ENCODE measurements at places on chromosomes 1 and 21. TPM values are rescaled to one million over a fixed set of nuclear protein-coding genes. Genes with fewer than 3 reads are reported as not detected.

- H3K4me3 ChIP-seq, result no peak overlapping the region
- no peaks in the 10 kb centered on the region for H3K36me3 ChIP-seq
- peaks cover 2% of the 10 kb centered on the region for H3K4me1 ChIP-seq
- no peaks in the 10 kb centered on the region for H3K27me3 ChIP-seq
- no peak for DNase-seq
These were observed 25.7 kb upstream of the VPS13D start for GRCh38 chr1:12204140-12204539.

DNA sequence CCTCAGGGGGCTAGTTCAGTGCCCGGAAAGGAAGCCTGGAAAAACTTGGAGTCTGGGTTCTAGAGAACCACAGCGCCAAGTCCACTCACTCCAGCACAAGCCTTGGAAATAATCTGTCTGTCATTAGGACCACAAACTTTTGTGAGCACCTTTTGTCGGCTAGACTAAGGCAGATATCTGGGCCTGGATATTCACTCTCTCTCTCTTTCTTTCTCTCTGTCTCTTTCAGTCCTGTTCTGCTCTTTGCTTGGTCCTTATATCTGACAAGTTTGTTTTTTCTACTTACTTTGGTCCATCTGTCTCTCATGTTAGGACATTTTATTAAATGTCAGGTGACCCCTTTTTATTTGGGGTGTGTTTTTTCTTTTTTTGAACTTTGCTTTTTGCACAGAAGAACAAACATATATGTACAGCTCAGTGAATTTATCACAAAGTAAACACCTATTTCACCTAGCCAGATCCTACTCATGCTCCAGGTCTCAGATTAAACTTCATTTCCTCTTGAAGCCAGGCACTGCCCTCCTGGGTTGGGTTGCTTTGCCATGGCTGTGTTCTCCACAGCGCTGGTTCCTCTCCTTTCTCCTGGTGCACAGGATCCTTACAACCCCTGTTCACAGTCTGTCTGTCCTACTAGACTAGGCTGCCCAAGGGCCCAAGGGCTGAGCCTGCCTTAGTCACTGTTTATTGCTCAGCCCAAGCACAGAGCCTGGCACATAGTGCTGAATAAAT, 40.8 kb downstream of the TCEANC2 start:
- no peaks in the 10 kb centered on the region for H3K27me3 ChIP-seq
- H3K4me1 ChIP-seq, result peaks cover 2% of the 10 kb centered on the region
- H3K36me3 ChIP-seq, result peaks cover 14% of the 10 kb centered on the region
- no peak for DNase-seq
- no peak overlapping the region for H3K4me3 ChIP-seq
- H3K27ac ChIP-seq, result no peak overlapping the region

- H3K27ac ChIP-seq, result no peak overlapping the region
- H3K27me3 ChIP-seq, result no peaks in the 10 kb centered on the region
- peaks cover 38% of the 10 kb centered on the region for H3K4me1 ChIP-seq
- H3K4me3 ChIP-seq, result no peak overlapping the region
- H3K36me3 ChIP-seq, result no peaks in the 10 kb centered on the region
These were observed 86.8 kb upstream of the BCAR3 start for GRCh38 chr1:93768380-93768863.

- H3K27me3 ChIP-seq, result no peaks in the 10 kb centered on the region
- DNase-seq, result no peak
- H3K4me3 ChIP-seq, result peak overlapping the region; percentile 78
- H3K4me1 ChIP-seq, result peaks cover 19% of the 10 kb centered on the region
These were observed 453 bp downstream of the DRAM2 start for GRCh38 chr1:111139324-111139955.

DNA sequence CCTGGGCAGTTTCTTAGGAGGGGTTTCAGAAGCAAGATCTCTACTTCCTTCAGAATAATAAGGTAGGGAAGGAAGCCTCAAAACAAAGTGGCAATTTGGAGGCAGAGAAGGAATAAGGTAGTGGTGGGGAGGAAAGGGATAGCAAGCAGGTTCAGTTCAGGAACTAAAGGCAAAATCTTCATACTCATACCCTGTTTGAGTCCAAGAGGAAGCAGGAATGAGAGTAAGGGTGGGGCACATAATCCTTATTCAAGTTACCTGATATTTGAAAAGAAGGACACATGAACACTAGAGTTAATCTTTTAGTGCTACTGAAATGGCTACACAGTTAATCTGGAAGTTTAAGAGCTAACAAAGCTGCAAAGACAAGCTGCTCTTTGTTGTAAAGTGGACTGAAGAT, 8.4 kb upstream of the RBM8A start:
- DNase-seq, result no peak
- no peak overlapping the region for H3K4me3 ChIP-seq
- no peaks in the 10 kb centered on the region for H3K27me3 ChIP-seq
- H3K4me1 ChIP-seq, result peaks cover 4% of the 10 kb centered on the region

DNA sequence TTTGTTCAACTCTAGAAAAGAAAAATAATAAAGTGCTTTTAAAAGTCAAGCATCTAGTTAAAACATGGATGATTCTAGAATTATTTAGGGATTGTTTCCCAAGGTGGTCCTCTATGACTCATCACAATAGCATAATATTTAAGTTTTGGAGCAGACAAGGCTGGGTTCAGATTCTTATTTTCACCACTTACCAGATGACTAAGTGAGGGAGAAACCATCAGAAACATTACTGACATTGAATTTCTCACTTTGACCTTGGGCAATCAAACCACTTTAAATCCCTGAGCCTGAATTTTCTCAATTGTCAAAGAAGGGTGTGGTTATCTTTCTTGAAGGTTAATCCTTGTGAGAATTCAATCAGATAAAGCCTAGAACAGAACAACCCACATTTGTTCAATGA, 102.5 kb upstream of the PTGFR start:
- H3K27me3 ChIP-seq, result no peaks in the 10 kb centered on the region
- no peak for DNase-seq
- H3K27ac ChIP-seq, result no peak overlapping the region
- no peaks in the 10 kb centered on the region for H3K4me1 ChIP-seq
- H3K36me3 ChIP-seq, result no peaks in the 10 kb centered on the region

DNA sequence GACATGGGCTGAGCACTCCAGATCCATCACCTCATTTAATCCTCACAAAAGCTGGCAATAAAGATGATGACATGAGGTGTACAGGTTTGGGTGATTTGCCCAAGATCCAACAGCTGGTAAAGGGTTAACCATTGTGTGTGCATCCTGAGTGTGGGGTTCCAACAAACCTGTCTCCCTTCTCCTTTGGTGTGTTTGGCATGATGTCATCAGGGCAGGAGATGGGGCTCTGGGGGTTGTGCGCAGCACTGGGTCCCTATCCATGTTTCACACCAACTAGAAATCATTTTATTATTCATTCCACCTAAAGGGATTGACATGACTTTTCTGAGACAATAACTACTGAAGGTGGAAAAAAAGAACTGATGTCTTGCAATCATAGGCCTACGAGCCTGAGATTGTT, 452.5 kb downstream of the SIPA1L2 start:
- DNase-seq, result no peak
- no peaks in the 10 kb centered on the region for H3K36me3 ChIP-seq
- H3K4me1 ChIP-seq, result no peaks in the 10 kb centered on the region
- H3K27me3 ChIP-seq, result no peaks in the 10 kb centered on the region
- no peak overlapping the region for H3K27ac ChIP-seq
- H3K4me3 ChIP-seq, result no peak overlapping the region

- no peaks in the 10 kb centered on the region for H3K4me1 ChIP-seq
- no peaks in the 10 kb centered on the region for H3K27me3 ChIP-seq
- DNase-seq, result no peak
- no peaks in the 10 kb centered on the region for H3K36me3 ChIP-seq
These were observed 245.7 kb upstream of the PTBP2 start for GRCh38 chr1:96475903-96476302.

DNA sequence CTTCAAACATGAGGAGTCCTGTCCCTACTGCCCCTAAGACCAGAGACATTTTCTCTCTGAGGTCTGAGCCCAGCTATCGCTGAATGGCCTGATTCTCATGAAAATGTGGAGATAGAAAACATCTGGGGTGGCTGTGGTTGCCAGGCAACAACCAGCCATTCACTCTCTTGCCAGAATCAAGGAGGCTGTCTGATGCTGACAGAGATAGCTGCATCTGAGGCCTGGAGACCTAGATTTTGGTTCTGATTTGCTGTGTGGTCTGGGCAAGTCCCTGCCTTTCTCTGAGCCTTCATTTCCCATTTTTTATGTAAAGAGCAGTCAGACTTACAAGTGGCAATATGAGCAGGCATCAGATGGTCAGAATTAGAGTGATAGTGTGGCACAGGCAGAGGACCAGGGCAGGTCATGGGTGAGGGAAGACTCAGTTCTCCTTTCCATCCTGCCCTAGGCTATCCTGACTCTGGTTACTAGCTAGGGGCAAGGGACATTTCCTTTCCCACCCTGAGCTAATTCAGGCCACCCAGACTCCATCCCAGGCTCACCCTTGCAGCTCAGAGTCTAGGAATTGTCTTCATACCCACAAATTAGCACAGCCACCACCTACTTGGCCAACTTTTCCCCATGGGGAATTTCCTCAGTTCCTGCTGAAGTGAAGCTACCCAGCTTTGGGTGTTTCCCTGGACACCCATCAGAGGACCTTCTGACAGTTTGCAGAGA, 20.0 kb upstream of the RNF19B start:
- H3K4me3 ChIP-seq, result no peak overlapping the region
- peak overlapping the region; percentile 25 for H3K27ac ChIP-seq
- peak; percentile 24 for DNase-seq
- H3K36me3 ChIP-seq, result no peaks in the 10 kb centered on the region
- H3K27me3 ChIP-seq, result no peaks in the 10 kb centered on the region

DNA sequence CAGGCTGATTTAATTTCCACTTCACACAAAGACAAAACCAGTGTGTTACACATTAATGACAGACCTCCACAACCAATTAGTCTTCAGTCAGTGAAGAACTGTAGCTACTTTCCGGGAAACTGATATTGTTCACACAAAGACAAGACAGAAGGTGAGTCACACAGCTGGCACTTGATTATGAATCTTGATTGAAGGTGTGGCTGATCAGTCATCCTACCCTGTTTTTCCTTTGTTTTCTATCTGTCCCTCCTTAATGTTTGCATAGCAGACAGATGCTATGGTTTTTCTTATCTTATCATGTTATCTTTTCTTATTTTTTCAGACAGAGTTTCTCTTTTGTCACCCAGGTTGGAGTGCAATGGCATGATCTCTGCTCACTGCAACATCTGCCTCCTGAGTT, 185.1 kb upstream of the GREM2 start:
- H3K4me1 ChIP-seq, result no peaks in the 10 kb centered on the region

Gene KRTAP21-2
- not detected for polyA plus RNA-seq

Gene ETV3L
- 1.0 TPM for polyA plus RNA-seq
